ENCODE measurements at places on chromosomes 3 and 15.
A peak's percentile ranks its signal among the peaks of the same experiment; 100 is the strongest.

DNA sequence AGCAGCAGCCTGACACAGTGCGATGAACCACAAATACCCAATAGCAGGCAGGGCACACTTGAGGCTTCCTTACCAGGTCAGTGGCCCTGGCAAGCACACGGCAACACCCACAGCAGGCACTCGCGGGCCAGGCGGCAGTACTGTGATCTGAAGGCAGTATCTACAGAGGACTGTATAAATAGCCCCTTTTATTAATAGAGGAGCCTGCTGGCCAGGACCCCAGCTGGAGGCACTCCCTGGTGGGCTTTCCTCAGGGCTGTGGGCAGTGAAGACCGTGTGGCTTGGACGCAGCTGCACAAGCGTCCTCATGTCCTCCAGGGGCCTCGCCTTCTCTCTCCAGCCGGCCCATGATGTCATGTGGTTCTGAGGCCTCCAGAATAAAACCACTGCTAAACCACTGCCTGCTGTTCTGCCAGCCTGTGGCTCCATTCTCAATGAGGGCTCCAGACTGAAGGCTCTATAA is 44.1 kb downstream of the LRIG1 start:
- peak; percentile 87 for DNase-seq

DNA sequence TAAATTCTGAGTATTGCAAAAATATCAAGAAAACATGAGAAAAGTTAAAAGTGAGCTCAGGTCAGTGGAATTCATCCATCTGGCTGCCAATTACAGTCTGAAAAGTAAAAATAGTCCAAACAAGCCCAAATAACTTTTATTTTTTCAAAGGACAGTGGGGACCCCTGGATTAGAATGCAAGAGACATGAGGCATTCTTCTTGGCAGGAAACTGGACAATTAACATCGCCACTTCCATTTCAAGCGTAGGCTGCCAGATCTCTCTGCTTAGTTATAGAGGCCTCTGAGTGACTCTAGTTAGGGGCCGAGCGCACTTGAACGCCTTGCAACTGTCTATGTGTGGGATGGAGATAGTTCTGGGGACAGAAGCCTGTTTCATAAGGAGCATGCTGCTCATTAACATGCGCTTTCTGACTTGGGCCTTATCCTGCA is 189.1 kb downstream of the GHSR start:
- peak; percentile 16 for DNase-seq

DNA sequence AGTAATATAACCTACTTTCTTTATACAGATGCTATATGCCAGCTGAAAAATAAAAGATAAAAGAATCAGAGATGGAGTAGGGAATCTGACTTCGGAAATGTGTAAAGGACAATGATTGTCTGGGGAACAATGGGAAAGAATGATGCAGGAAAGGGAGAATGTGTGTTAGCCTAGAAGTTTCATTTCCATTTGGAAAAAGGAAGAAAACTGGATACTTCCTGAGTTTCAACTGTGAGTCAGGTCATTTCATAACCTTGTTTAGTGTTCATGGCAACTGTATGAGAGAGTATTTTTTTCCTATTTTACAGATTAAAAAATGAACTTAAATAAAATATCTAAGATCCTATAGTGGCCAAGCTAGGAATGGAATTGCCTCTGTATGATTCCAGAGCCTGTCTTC is 261.3 kb upstream of the NECTIN3 start:
- DNase-seq, result no peak

GRCh38 chr3:10939556-10939955 is 53.0 kb upstream of the SLC6A1 start:
- DNase-seq, result no peak

DNA sequence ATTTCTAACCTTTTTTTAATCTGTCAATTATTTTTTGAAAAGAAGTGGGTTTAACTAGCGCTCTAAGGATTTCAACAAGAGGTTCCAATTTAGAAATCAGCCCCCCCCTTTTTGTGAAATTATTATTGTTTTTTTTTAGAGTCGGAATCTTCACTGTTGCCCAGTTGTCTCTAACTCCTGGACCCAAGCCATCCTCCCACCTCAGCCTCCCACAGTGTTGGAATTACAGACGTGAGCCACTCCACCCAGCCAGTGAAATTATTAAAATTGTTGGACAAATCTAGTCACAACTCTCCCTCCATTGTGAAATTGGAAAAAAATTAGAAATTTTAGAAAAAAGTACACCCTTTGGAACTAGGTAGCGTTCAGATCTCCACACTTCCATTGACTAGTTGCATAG is 2.5 kb downstream of the AKAP13 start:
- DNase-seq, result no peak

DNA sequence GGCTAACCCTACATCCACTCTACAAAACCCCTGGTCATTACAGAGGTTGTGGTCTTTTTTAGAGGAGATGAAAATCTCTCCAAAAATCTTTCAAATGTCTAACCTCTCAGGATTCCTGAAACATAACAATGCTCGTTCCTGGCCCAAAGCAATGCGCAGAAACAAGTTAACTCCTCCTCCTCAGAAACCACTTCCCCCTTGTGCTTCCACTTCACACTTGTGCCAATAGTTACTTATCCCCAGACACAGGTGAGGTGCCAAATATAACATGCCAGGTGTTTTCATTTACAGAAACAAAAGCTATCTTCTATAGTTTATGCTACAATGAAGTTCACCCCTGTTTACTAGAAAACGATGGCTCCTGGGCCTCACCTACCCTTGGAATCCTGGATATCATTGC is 6.2 kb downstream of the NDUFAF1 start:
- DNase-seq, result no peak

- no peak for DNase-seq
Measured at GRCh38 chr15:63372753-63373152, 8.9 kb downstream of the CA12 start.

DNA sequence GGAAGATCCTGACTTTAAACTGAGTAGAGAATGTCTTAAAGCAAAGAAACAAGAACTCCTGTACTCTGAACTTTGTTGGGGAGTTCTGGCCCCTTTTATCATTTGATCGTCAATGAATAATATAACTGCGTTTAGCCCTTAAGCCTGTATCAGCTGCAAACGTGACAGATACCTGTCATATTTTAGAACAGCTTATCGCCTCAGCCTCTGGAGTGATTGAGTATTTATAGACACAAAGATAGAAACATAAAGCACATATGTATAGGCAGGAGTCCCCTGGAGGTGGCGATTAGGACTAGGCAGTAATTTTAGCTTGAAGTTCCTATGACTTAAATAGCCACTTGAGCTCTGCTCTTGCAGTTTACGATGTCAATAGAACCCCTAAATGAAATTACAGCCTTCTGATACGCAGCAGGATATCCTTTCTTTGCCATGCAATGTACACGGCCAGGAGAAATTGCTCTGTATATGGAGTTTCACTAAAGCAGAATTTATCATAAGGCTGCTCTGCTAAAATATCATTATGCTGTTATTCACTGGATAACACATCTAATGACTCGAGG is 321.8 kb downstream of the TIGIT start:
- DNase-seq, result no peak

DNA sequence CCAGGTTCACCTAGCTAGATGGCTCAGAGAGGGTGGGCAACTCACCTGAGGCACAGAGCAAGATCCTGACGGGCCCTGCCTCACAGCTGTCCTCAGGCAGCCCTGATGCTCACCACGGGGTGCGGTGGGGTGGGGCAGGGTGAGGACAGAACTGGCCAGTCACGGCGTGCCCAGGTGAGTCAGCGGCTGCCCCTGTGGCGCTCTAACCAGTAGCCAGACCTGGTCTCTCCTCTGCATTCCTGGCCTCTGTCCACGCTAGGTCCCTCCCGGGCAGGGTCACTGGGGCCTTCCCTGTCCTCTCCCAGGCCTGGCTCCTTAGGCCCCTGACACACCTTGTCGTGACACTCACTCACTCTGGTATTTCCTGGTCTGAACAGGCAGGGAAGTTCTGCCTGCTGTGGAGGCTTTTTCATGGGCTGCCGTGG is 901 bp downstream of the ALS2CL start:
- no peak for DNase-seq

GRCh38 chr3:66602237-66602636 is 101.4 kb upstream of the LRIG1 start:
- DNase-seq, result no peak

Measured in globus pallidus (tissue), 1 donor.